ENCODE measurements at places on chromosomes 3 and 15. TPM values are rescaled to one million over a fixed set of nuclear protein-coding genes. Genes with fewer than 3 reads are reported as not detected.

DNA sequence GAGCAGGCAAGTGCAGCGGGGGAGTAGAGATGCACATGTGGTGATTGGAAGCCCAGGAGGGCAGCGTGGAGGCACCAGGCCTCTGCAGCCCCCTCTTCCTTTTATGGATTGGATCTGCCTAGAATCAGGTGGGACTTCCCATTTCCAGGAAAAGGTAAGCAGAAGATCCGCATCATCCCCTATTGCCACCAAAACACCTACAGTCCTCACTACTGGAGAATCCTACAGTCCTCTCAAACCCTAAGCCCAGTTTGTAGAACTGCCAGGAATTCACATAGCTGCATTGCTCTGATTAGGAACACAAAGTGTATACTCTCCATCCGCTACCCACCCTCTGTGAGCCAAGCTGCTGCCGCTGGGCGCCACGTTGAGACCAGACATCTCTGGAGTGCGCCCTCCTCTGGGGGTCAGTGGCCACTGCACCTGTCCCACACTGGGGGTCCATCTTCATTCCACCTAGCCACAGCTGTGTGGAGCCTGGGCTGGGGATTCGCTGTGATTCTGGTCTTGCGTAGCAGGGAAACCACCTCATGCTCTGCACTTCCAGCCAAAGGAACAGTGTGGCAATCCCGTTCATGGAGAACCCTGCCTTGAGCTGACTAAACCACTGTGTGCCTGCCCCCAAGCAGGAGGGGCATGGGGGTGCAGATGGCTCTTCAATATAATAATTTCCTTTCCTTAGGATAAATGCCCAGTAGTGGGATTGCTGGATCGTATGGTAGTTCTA lies 88.9 kb upstream of the PTX3 start:
- DNase-seq = no peak

GRCh38 chr3:184733181-184733580 lies 21.3 kb upstream of the MAGEF1 start:
- DNase-seq = no peak

DNA sequence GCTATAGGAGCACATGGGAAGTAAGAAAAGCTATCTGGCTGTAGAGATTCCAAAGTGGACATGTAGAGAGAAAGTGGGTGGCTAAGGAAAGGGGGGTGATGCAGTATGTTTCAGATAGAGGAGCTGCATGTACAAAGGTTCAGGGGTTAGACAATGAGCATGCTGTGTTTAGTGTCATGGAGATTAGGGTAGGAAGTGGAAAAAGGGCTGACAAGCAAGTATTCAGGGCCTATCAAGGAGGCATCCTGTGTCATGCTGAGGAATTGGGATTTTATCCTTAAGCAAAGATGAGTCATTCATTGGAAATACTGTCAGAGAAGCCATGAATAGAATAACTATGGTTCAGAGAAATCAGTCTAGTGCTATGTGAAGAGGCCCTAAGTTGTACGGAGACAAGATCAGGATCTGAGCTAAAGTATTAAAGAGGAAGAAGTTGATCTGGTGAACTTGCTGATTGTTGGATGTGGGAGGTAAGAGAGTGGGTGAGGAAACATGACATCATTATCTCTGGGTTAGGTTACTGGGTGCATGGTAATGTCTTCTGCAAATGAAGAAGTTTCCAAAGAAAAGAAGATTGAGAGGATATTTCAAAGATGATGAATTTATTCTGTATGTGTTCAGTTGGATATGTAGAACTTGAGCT lies 176.7 kb upstream of the GOLIM4 start:
- DNase-seq = no peak

Gene IL5RA
- 0.75 TPM for total RNA-seq

Gene ITIH4
- 38.5 TPM for total RNA-seq

GRCh38 chr15:83061680-83062079 lies 5.4 kb downstream of the BTBD1 start:
- no peak for DNase-seq

DNA sequence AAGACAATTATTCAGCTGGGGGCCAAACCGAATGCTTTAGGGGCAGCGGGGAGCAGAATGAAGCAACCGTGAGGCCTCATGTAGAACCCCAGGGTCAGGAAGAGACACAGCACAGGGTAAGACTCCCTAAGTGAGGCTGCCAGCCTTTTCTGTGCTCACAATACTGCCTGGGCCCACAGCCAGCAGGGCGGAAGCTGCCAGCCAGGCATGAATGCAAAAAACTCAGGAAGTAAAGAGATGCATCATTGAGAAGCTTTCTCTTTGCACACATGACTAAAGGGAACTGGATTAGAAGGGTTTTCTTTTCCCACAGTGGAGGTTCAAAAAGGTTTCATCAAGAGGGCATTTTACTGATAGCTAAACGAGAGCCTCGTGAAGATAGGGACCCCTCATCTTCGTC lies 33.3 kb downstream of the CA12 start:
- DNase-seq = peak; percentile 19

Gene SLC22A13
- total RNA-seq = 0.91 TPM

GRCh38 chr3:58175437-58176184 lies 35.2 kb downstream of the DNASE1L3 start:
- no peak for DNase-seq

Gene DUSP7
- 6.9 TPM for total RNA-seq

Gene SEMA3B
- 0.34 TPM for total RNA-seq

DNA sequence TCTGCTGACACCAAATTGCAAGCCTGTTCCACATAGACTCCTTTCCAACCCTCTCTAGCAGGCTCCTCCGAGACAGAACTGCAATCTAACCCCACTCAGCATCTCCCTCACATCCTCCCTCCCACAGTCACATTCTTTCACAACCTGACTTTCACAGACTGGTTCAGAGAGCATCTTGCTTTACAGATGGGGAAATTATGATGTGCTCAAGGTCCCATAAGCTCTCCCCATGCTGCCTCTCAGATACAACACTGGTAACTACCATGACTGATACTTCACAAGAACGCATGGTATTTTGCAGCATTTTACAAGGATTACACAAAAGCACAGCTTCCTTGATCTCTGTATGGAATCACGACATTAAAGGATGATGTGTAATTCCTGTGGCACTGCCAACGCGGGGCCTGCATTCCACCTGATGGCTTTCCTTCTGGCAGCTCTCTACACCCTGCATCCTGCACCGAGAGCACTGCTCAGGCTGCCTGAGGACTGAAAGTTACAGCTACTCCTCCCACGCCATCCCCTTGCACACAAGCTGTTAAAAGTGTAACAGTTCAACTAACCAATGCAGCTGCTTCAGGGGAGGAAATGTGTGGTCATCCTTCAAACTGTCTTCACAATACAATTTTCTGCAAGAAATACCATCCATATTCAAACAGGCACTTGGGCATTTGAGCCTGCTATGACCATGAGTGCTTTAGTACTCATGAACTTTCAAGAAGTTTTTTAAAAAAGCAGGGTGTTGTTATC lies 27.6 kb downstream of the TBC1D2B start:
- DNase-seq = no peak

- peak; percentile 26 for DNase-seq
These were observed 828 bp upstream of the VWA5B2 start for GRCh38 chr3:184228376-184229137.

Gene EFCC1
- not detected for total RNA-seq

- DNase-seq = no peak
These were observed 17.0 kb downstream of the FSTL1 start for GRCh38 chr3:120433662-120434331.

DNA sequence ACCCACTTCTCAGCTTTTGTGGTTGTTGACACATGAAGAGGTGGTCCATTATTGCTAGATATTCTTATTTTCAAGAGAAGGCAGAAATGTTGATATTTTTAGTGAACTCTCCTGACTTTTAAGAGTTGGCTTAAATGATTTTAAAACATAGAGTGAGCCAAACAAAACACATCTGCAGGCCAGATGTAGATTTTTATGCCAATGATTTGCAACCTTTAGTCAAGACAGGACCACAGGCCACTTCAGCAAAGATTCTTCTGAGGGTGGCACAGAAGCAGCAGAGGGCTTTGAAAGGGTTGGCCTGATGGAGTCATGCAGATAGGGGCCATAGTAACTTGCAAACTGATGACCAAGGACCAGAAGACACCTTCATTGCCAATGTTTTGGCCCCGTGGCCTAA lies 276.5 kb upstream of the P2RY1 start:
- DNase-seq = no peak

Gene MAP6D1
- 1.8 TPM for total RNA-seq

DNA sequence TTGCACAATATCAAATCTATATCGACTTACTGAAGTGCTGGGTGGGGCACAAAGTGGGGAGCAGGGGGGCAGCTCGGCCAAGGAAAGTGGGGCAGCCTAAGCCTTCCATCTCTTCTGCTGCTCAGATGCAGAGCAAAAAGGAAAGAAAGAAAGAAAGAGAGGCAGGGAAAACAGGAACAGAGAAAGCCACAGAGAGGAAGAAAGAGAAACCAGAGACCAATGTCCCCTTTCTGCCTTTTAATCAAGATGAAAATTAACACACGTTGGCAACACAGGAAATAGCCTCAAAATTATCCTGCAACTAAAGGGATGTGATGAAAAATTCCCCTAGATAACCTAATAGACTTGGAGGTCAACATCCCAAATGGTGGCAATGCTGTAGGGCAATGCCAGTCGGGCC lies 72.2 kb upstream of the RAD18 start:
- no peak for DNase-seq

DNA sequence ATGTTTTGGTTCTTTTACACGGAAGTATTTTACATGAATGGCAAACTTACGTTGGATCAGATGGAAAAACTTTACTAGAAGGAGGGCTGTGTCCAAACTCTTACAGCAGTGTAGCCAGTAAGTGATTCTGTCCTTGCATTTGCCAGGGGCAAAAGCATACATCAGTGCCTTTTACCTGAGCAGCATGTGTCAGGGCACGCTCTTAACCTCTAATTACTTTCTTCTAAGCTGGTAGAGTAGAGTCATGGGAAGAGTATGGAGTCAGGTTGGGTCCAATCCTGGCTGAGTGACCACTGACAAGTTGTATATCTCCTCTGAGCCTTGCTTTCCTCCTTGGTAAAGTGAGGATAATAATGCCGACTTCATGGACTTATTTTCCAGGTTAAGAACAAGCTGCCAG lies 47.1 kb downstream of the RYR3 start:
- no peak for DNase-seq

Gene POU1F1
- total RNA-seq = not detected

GRCh38 chr3:17009826-17010225 lies 125.1 kb downstream of the PLCL2 start:
- no peak for DNase-seq

Measured in B cell (primary cell).